Muscle of leg (tissue), 16 donors: ENCODE measurements at places on chromosomes 6 and 20. TPM values are rescaled to one million over a fixed set of nuclear protein-coding genes. Genes with fewer than 3 reads are reported as not detected.

The CUTA gene
- total RNA-seq, result 103 TPM

The SPATS1 gene
- not detected for total RNA-seq

The MEI4 gene
- total RNA-seq, result under 0.01 TPM

The SPEF1 gene
- total RNA-seq, result 0.09 TPM

The ECT2L gene
- total RNA-seq, result 0.09 TPM

The TBX18 gene
- total RNA-seq, result 20.3 TPM

The SLPI gene
- 0.13 TPM for total RNA-seq

The C20orf204 gene
- 0.84 TPM for total RNA-seq

The MCHR2 gene
- not detected for total RNA-seq
